ENCODE measurements at places on chromosomes 7 and 10. TPM values are rescaled to one million over a fixed set of nuclear protein-coding genes. Genes with fewer than 3 reads are reported as not detected.

The ZKSCAN1 gene
- 22.1 TPM for total RNA-seq

The GPC2 gene
- 1.9 TPM for total RNA-seq

The MTG1 gene
- total RNA-seq: 26.9 TPM

The EPHB6 gene
- not detected for total RNA-seq

The CYP3A7 gene
- not detected for total RNA-seq

The HOXA4 gene
- 0.79 TPM for total RNA-seq

The NUDT13 gene
- total RNA-seq: 1.3 TPM

The TMEM168 gene
- 27.4 TPM for total RNA-seq

The ENKUR gene
- not detected for total RNA-seq

The MALRD1 gene
- not detected for total RNA-seq

The H2BK1 gene
- not detected for total RNA-seq

The PFKFB3 gene
- 61.2 TPM for total RNA-seq

The INSYN2A gene
- not detected for total RNA-seq

The IFIT2 gene
- 0.97 TPM for total RNA-seq

The KEL gene
- total RNA-seq: 0.36 TPM

The ERVW-1 gene
- total RNA-seq: not detected

The REEP3 gene
- total RNA-seq: 1.8 TPM

The HOXA13 gene
- total RNA-seq: 0.07 TPM

The AMZ1 gene
- total RNA-seq: not detected

The GPR37 gene
- total RNA-seq: not detected

The CRHR2 gene
- total RNA-seq: not detected

The SFTPD gene
- total RNA-seq: not detected

The PLA2G12B gene
- not detected for total RNA-seq

The DPP6 gene
- total RNA-seq: not detected

The C10orf53 gene
- not detected for total RNA-seq

The ASAH2B gene
- 5.2 TPM for total RNA-seq

The AVL9 gene
- 41.4 TPM for total RNA-seq

The CALHM3 gene
- 0.30 TPM for total RNA-seq

The PRSS37 gene
- not detected for total RNA-seq

The ZNF365 gene
- not detected for total RNA-seq

The RBP3 gene
- total RNA-seq: not detected

The CLDN3 gene
- not detected for total RNA-seq

The CALHM1 gene
- 0.61 TPM for total RNA-seq

The TAS2R41 gene
- total RNA-seq: not detected

The PDE6C gene
- not detected for total RNA-seq

The TMEM236 gene
- total RNA-seq: 0.04 TPM

The FKBP6 gene
- not detected for total RNA-seq

The AGBL3 gene
- 0.97 TPM for total RNA-seq

The CALML3 gene
- not detected for total RNA-seq

The ENO4 gene
- not detected for total RNA-seq

The HMX3 gene
- not detected for total RNA-seq
